ENCODE measurements at places on chromosomes 4 and X.

DNA sequence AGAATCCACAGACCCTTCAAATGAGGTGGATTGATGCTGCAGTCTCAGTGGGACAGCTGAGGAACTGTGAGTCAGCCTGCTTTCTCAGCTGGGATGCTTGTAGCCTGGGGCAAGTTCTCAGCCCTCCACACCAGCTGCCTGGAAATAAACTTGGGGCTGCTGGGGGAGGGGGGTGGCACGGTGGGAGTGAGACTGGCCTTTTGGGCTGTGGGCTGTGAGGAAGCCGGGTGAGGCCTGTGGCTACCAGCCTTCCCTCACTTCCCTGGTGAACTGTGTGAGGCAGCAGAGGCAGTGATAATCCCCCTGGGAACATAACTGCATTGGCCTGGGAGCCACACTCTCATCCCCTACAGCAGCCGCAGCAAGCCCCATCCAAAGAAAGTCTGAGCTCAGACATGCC lies 114.5 kb upstream of the GUCY1A1 start:
- DNase-seq: no peak

DNA sequence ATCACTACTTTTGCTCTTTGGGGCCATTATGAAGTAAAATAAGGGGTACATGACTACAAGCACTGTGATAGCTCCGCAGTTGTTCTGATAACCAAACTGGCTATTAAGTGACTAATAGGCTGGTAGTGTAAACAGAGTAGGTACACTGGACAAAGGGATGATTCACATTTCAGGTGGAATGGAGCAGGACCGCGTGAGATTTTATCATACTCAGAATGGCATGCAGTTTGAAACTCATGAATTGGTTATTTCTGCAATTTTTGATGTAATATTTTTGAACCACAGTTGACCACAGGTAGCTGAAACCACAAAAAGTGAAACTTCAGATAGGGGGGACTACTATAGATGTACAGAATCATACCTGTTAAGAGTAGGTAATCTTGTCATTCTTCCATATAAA lies 55.8 kb downstream of the PAK3 start:
- no peak for DNase-seq

DNA sequence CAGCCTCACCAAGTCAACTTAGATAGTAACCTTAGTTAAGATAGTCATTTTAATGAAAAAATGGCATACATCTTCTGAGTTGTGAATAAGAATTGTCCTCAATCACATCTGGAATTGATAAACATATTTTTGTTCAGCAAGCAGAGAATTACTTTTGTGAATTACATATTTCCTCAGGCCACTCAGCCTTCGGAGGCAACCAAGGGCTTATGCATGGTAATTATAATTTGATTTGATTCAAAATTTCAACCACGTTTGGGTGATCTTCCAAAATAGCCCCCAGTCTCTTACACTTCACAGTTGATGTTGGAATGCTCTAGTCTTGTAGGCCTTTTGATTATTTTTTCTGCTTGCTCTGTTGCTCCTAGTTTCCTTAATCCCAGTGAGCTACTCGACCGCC lies 63.4 kb downstream of the GALNTL6 start:
- DNase-seq: no peak

GRCh38 chr4:82799006-82799881 lies 648 bp upstream of the SCD5 start:
- peak; percentile 35 for DNase-seq

DNA sequence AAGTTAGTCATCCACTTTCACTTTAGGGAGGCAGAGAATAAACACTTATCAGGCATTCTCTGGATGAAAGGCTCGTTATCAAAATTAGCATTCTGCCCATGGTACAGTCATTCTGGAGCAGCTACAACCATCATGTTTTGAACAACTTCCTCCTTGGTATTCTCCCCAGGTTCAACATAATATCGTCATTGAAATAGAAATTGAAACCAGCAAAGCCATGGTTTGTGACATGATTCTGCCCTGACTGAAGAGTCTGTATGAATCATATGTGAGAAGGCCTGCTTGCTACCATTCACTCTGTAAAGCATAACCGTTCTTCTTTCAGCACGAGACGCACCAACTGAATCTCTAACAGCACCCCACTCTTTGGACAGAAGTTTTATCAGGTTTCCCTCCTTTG lies 127.5 kb upstream of the RADX start:
- DNase-seq: no peak

DNA sequence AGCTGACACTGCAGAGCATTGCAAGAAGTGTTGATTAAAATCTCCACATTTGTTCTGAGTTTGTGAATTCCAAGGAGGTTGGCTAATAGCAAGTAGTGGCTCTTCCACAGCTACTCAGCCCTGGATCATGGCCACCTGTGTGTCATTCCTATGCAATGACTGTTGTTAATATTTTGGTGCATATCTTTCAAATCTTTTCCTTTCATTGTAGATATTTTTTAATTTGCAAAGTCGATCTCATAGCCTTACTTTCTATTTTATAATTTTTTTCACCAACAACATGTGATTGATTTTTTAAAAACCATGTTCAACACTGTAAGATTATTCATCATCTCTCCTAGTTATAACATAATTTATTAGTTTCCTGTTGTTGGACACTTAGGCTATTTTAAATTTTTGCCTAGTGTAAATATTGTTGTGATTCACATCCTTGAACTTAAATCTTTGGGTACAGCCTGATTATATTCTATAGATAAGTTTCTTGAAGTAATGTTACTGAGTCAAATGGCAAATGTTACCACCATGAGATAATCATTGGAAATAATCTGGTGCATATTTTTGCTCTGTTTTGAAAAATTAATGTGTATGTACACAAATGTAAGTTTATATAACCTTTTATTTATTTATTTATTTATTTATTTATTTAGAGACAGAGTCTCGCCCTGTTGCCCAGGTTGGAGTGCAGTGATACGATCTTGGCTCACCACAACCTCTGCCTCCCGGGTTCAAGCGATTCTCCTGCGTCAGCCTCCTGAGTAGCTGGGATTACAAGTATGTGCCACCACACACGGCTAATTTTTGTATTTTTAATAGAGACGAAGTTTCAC lies 17.1 kb upstream of the ARHGAP10 start:
- no peak for DNase-seq

DNA sequence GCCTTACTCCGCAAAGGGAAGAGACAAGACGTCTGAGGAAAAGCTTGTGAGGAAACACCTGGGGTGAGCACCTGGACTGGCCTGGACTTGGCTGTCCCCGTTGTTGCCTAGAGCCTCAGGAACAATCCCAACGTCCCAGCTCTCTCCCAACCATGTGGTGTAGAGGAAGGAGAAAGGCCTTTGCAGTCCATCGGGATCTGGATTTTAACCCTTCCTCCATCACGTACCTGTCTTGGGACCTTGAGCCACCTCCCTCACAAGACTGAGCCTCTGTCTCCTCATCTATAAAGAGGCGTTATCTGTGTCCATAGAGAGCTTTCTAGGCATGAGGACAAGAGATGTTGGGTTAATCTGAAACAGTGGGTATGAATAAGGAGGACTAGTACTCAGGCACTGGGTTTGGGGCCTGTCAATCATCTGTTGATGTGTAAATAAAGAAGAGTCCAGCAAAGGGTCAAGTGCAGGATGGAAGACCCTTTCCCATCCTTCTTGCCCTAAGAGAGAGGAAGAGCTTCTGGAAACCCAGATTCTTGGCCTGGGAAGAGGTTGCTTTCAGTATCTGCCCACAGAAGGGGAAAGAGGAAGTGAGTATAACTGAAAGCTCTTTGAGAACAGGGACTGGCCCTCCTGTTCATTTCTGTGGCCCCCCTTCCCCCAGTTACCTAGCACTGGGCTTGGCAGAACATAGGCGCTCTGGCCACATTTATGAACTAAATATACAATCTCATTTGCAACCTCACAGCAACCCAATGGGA lies 137.1 kb downstream of the PJA1 start:
- no peak for DNase-seq

DNA sequence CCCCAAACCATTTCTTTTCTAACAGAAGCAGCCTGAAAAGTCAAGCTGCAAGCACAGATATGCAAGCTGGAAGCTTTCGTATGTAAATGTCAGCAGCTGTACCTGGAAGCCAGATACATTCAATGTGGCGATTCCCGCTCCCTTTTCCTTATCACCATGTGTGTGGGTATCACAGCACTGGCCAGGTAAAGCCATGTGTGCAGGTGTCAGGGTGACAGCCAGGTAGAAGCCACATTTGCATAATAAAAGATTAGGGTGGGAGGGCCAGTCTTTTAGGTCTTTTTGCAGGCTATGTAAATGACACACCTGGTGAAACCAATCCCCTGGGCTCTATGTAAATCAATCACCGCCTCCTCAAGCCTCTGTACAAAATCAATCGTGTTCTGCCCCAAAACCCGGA lies 50.1 kb downstream of the RXFP1 start:
- DNase-seq: no peak

DNA sequence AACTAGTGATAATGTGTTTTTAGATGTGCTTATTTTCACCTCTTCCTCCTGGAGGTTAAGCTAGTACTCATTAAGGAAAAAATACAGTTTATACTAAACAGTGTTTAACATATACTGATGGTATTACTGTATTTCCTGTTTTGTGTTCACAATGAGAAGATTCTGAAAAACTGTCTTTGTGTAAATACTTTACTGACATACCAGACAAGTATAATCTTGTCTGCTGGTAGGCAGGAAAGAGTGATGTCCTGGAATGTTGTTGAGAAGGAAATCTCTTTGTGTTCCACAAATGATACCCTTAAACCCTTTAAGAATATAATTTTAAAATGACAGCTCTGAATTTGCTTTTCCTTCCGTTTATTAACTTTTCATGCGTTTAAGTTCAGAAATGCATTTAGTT lies 205.5 kb upstream of the NUDT6 start:
- DNase-seq: no peak

DNA sequence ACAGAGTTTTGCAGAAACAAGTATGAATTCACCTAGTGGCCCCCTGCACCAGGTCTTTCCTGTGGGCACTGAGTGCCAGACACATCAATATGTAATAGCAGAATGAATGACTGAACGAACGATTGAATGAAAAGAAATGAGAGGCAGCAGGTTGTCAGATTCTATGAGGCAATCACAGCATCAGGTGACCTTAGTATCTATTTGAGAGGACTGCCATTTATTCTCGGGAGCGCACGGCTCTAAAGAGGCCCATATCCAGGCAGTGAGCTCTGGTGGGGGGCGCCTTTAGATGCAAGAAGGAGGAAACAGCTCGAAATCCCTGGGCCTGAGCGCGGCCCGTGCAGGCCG lies 528 bp upstream of the SLC25A4 start:
- no peak for DNase-seq

GRCh38 chr4:30718021-30718542 lies 2.1 kb upstream of the PCDH7 start:
- DNase-seq: no peak

DNA sequence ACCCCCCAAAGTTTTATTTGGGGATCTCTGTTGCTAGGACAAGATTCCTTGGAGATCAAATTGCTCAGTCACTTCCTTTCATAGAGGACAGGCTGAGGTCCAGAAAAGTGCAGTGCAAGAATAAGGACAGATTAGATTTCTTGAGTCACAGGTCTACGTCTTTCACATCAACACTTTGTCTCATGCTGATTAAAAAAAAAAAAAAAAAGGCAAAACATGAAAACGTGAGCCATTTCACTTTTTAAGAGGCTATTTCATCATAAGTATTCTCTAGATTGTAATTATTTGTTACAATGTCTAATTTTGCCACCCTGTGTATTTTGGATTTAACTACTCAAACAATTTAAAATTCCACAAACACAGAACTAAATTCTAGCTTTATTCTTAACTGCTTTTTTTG lies 647.0 kb downstream of the TRAM1L1 start:
- DNase-seq: no peak

DNA sequence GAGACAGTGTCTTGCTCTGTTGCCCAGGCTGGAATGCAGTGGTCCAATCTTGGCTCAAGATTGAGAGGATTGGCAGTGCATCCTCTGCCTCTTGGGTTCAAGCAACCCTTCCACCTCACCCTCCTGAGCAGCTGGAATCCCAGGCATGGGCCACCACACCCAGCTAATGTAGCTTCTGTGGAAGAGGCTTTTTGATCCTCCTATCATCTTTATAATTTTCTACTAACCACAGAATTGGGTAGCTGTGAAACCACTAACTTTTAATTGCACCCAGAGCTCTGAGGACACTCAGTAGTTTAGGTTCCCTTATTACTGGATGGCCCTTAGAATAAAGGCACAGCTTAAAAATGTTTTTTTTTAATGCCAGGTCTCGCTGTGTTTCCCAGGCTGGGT lies 8.9 kb upstream of the AGA start:
- DNase-seq: no peak

- DNase-seq: no peak
These were observed 20.8 kb downstream of the ZNF185 start for GRCh38 chrX:152918707-152919106.

DNA sequence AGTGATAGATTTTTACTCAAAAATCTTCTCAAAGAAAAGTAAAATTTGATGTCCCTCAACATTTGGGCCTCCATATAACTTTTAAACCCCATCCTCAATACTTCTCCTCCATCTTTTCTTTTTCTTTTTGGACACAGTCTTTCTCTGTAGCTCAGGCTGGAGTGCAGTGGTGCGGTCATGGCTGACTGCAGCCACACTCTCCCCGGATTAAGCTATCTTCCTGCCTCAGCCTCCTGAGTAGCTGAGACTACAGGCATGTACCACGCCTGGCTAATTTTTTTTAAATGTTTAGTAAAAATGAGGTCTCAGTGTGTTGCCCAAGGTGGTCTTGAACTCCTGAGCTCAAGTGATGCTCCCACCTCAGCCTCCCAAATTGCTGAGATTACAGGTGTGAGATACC lies 33.1 kb downstream of the KDM6A start:
- DNase-seq: no peak

DNA sequence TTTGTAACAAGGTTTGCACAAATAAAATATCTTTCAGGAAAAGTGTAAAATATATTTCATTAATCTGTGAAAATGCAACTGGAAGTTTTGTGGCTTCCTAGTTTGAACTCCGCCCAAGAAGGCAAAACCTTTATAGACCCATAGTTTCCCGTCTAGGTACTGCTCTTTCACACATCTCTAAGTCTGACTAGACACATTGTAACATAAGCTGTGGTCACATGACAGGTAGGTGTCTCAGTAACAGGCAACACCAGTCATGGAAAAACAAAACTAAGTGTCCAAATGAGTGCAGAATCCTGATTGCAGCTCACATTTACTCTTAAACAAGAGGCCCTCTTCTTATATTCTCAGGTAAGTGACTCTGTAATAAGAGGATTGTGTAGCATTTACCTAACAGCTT lies 55.6 kb downstream of the SNCA start:
- DNase-seq: no peak

GRCh38 chr4:81884986-81885385 lies 413.3 kb upstream of the RASGEF1B start:
- DNase-seq: no peak

GRCh38 chr4:108786351-108786750 lies 23.5 kb upstream of the ETNPPL start:
- DNase-seq: no peak

DNA sequence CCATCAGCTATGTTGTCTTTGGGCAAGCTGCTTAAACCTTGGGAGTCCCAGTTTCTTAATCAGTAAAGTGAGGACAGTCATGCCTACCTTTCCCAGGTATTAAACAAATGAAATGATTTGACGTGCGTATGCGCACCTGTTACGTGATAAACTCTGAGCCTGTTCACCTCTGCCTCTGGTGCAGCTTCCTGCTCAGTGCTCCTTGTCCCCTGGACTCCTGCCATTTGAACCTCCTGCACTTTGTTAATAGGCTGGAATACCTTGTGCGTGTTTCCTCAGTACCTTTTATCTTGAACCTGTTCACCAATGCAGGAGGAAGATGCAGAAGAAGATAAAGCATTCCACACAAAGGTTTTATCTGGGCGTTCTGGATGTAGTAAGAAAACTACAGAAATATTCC lies 211.9 kb downstream of the CEP135 start:
- no peak for DNase-seq

- DNase-seq: no peak
These were observed 102.7 kb upstream of the CCSER1 start for GRCh38 chr4:90024519-90024918.
